Foreskin keratinocyte (primary cell): ENCODE measurements at places on chromosomes 5 and 9. TPM values are rescaled to one million over a fixed set of nuclear protein-coding genes. Genes with fewer than 3 reads are reported as not detected.

WDR31 gene
- 0.31 and 0.64 TPM in 2 replicates for polyA plus RNA-seq

UNC13B gene
- 4.4 and 5.3 TPM in 2 replicates for polyA plus RNA-seq

MARVELD2 gene
- polyA plus RNA-seq, result 4.1 and 4.9 TPM in 2 replicates

SPATA31E1 gene
- polyA plus RNA-seq, result not detected in 2 replicates

MYOZ3 gene
- polyA plus RNA-seq, result 0.33 and 0.35 TPM in 2 replicates

ARHGEF28 gene
- polyA plus RNA-seq, result 38.0 and 55.7 TPM in 2 replicates

PRR16 gene
- polyA plus RNA-seq, result not detected in 2 replicates

TNFSF15 gene
- 0.40 and 1.0 TPM in 2 replicates for polyA plus RNA-seq

HSD17B3 gene
- 0.16 TPM in 1 of 2 replicates, not detected in the other for polyA plus RNA-seq

LECT2 gene
- not detected in 2 replicates for polyA plus RNA-seq

AQP7 gene
- not detected in 2 replicates for polyA plus RNA-seq

AGXT2 gene
- polyA plus RNA-seq, result not detected in 2 replicates

MFAP3 gene
- 2.0 and 2.9 TPM in 2 replicates for polyA plus RNA-seq

NR5A1 gene
- not detected in 2 replicates for polyA plus RNA-seq

NEK6 gene
- 29.7 and 30.5 TPM in 2 replicates for polyA plus RNA-seq

DDX4 gene
- not detected in 2 replicates for polyA plus RNA-seq

C5orf58 gene
- not detected in 2 replicates for polyA plus RNA-seq

SH2D3C gene
- 0.16 and 0.28 TPM in 2 replicates for polyA plus RNA-seq

PPP6C gene
- polyA plus RNA-seq, result 18.8 and 21.7 TPM in 2 replicates

MRPL41 gene
- polyA plus RNA-seq, result 80.9 and 88.0 TPM in 2 replicates

LEAP2 gene
- polyA plus RNA-seq, result 0.55 and 0.85 TPM in 2 replicates

LCP2 gene
- polyA plus RNA-seq, result not detected in 2 replicates

SLC36A3 gene
- polyA plus RNA-seq, result not detected in 2 replicates

CDKN2A gene
- polyA plus RNA-seq, result 10.1 and 20.8 TPM in 2 replicates

MUSK gene
- not detected in 2 replicates for polyA plus RNA-seq

ZNG1C gene
- 27.5 and 40.2 TPM in 2 replicates for polyA plus RNA-seq

C9 gene
- polyA plus RNA-seq, result not detected in 2 replicates

TEX48 gene
- 0.08 TPM in 1 of 2 replicates, not detected in the other for polyA plus RNA-seq

ADAMTS19 gene
- 0.02 TPM in 2 replicates for polyA plus RNA-seq

PCDHA1 gene
- polyA plus RNA-seq, result not detected in 2 replicates

CKS2 gene
- polyA plus RNA-seq, result 361 and 437 TPM in 2 replicates

PCDHGA10 gene
- polyA plus RNA-seq, result 0.16 and 0.34 TPM in 2 replicates

TLX3 gene
- polyA plus RNA-seq, result 0.03 TPM in 1 of 2 replicates, not detected in the other
